Testis (tissue), 5 donors: ENCODE measurements at places on chromosomes 16 and 17.

GRCh38 chr16:85455534-85455933 is 157.6 kb upstream of the GSE1 start:
- DNase-seq = peak; percentile 53

DNA sequence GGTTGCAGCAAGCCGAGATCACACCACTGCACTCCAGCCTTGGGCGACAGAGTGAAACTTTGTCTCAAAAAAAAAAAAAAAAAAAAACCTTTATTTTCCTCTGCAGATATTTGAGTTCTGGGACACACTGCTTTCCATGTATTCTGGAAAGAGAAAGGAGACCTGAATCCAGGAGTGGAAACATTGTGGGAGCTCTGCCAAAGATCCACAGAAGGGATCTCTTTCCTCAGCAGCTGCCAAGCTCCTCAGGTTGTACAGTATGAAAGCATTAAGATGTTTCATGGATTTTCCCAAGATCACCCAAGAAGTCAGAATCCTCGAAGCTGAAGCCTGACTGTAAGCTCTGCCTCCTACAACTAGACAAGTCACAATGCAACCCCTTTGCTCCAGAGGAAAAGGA is 13.5 kb downstream of the NPRL3 start:
- DNase-seq = no peak

DNA sequence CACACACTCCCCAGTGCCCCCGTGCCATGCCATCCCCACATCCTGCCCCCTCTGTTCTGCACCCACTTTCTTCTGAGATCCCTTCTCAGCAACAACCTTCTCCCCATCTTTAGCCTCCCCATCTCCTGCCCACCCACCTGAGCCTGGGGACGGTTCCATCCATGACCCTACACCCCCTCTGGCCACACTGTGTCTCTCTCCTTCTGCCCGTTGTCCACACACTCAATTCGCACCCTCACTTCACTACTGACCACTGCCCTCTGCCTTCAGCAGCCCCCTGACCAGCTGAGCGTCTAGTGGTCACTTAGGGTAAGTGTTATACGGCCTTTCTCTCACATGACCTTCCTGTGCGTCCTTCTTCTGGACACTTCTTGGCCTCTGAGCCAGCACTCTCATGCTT is 6.1 kb downstream of the ARHGAP27 start:
- DNase-seq = no peak

- no peak for DNase-seq
Observed at GRCh38 chr16:57590654-57591085, 37.8 kb upstream of the ADGRG1 start.

DNA sequence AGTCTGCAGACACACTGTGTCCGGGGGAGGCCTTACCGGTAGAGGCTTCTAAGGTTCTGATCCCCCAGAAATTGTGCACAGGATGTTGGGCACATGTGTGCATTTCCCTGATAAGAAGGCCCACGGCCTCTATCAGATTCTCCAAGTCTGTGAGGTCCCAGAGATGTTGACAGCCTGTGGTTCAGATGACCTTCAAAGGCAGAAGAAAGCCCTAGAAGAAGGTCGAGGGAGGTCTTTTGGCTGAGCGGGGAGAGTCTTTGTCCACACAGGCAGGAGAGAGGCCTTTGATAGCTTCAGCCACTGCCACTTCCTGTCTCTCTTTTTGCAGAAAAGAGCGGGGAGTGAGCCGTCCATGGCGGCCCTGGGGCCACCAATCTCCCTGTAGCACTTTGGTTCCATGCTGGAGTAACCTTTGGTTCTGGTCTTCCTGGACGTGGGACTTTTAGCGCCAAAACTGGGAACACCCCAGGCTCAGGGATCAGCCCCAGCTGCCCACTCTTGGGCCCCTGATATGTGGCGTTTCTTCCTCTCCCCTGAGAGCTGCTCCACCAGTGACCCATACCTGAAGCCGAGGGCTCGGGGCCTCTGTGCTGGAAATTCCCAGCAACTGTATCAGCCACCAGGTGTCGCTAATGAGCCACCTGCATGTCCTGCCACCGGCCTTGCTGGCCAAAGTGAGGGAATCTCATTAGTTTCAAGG is 28.1 kb upstream of the LGALS9 start:
- DNase-seq = peak; percentile 86

DNA sequence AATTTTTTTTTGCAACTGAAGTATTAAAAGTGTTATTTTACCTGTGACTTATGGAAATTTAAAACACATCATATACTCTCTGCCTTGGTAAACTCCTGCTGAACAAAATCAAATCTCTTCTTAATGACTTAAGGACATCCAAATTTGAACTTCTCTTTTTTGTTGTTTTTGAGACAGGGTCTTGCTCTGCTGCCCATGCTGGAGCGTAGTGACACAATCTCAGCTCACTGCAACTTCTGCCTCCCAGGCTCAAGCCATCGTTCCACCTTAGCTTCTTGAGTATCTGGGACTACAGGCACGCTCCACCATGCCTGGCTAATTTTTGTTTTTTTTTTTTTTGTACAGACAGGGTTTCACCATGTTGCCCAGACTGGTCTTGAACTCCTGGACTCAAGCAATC is 56.1 kb downstream of the SKAP1 start:
- DNase-seq = no peak

- DNase-seq = no peak
Observed at GRCh38 chr16:28835864-28836760, 10.0 kb downstream of the TUFM start.

GRCh38 chr17:7347630-7348477 is 4.1 kb upstream of the KCTD11 start:
- no peak for DNase-seq

GRCh38 chr17:30388321-30389179 is 9.8 kb downstream of the CPD start:
- no peak for DNase-seq

GRCh38 chr17:1398931-1399678 is 917 bp downstream of the YWHAE start:
- DNase-seq = peak; percentile 46

- DNase-seq = peak; percentile 96
Observed at GRCh38 chr17:28661635-28662526, at the start of the genes SDF2 and SUPT6H. TSS of gene SDF2 (minus strand) at chr17:28661906. CDS start at chr17:28661876, 30 bp downstream. TSS of gene SUPT6H (plus strand) at chr17:28662205. CDS start at chr17:28673402, 11,197 bp downstream.
